ENCODE measurements at places on chromosomes 12 and 14.

DNA sequence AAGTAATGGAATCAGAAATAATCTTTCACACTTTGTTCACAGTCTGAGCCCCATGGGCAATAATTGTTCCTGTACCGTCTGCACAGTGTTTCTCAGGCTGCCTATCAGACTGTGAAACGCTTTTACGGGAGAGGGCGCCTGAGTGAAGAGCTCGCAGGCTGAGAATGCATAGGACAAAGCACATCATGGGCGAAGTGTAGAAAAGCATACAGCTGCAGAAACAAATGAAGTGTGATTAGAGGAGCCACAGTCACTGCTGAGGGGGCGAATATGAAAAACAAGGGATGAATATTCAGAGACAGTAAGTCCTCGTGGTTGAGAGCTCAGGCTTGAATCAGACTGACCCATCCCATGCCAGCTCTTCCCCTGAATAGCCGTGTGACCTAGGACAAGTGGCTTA is 438.4 kb upstream of the DCN start:
- DNase-seq = peak; percentile 14

- no peak for DNase-seq
Observed at GRCh38 chr14:87343652-87344051, 649.3 kb downstream of the GALC start.

DNA sequence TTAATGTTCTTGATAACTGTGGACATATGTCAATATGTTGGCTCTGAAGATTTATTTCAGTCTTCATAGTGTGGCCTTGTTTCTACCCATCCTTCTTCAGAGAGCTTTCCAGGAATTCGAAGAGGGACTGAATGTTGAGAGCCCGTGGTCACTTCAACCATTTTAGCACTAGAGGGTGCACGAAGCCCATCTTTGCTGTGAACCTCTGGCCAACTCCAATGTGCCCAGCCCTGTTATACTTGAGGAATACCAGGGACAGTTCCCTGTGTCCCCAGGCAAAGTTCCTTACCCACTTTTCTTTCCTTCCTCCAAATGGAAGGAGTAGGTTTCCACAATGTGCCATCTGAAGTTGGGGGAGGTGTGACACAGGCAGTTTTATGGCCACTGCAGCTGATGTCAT is 603.5 kb downstream of the RPL10L start:
- no peak for DNase-seq

- no peak for DNase-seq
Observed at GRCh38 chr14:75188520-75189268, 12.3 kb upstream of the TMED10 start.

DNA sequence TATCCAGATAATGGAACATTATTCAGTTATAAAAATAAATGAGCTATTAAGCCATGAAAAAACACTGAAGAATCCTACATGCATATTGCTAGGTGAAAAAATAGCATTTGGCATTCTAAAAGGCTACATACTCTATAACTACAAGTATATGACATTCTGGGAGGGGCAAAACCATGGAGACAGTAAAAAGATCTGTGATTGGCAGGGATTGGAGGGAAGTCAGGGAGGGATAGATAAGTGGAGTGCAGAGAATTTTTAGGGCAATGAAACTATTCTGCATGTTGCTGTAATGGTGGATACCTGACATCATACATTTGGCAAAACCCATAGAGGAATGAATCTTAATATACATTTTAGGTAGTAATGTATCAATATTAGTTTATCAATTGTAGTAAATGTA is 63.1 kb upstream of the SLC38A2 start:
- no peak for DNase-seq

DNA sequence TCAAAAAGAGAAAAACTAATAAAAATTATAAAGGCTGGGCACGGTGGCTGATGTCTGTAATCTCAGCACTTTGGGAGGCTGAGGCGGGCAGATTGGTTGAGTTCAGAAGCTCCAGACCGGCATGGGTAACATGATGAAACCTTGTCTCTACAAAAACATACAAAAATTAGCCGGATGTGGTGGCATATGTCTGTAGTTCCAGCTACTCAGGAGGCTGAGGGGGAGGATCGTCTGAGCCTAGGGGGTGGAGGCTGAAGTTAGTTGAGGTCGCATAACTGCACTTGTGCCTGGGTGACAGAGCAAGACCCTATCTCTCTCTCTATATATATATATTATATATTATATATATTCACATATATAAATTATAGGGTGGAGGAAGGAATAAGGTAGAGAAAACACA is 32.5 kb upstream of the ANO2 start:
- DNase-seq = no peak

GRCh38 chr12:27534060-27534764 is 10.2 kb downstream of the PPFIBP1 start:
- no peak for DNase-seq
